ENCODE measurements at places on chromosomes 2 and 18.

DNA sequence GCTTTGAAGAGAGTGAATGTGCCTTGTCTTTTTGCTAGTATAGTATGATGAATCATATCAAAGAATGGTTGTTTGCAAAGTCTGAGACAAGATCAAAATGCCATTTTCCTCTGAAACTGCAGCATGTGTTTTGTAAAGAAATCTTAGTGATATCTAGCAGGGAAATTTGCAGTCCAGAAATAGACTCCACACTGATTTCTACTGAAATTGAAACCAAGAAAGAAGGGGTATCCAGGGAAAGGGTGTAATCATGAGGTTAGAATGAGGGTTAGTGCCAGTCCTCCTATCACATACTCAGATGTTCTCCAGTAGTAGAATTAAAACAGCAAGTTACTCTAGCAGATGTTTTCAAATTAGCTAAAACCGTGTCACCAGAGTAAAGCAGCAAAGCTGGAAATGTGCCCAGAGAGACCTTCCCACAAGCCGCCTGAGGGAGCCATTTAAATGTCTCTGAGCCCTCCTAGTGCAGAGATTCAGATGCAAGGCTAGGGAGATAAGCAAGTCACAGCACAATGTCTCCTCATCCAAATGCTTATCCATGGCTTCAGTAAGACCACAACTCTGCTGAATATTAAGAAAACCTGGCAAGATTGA is 4.9 kb downstream of the DLGAP1 start:
- no peak for DNase-seq

GRCh38 chr18:29078273-29078672 is 901.3 kb upstream of the CDH2 start:
- DNase-seq: no peak

GRCh38 chr2:10444463-10444862 is 3.7 kb downstream of the ODC1 start:
- no peak for DNase-seq

GRCh38 chr18:10659000-10659399 is 133.2 kb downstream of the NAPG start:
- DNase-seq: no peak

- no peak for DNase-seq
Measured at GRCh38 chr2:229425598-229425997, 154.5 kb upstream of the PID1 start.

GRCh38 chr2:193561054-193561453 is 1366.3 kb upstream of the TMEFF2 start:
- DNase-seq: no peak
